HFFc6 (cell line): ENCODE measurements at places on chromosomes 7 and 10. TPM values are rescaled to one million over a fixed set of nuclear protein-coding genes. Genes with fewer than 3 reads are reported as not detected.

DNA sequence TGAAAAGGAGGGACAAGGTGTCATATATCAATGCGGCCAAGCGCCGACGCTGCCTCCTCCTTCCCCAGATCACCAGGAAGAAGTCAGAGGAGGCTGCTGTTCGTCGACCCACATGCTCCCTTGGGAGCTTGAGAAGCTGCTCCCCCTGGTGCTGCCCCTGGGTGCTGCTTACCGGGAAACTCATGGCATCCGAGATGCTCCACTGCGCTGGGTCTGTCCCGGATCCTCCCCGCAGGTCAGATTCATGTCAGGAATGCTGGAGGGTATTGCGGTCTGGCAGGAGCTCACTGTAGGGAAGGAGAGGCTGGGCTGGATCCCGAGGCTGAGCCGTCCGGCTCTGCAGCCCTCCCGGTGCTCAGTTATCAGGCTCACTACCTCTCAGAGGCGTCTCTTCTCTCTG, 123.7 kb upstream of the FAM20C start:
- no peak for DNase-seq

GRCh38 chr7:37354656-37355131, 94.0 kb downstream of the ELMO1 start:
- DNase-seq: no peak

DNA sequence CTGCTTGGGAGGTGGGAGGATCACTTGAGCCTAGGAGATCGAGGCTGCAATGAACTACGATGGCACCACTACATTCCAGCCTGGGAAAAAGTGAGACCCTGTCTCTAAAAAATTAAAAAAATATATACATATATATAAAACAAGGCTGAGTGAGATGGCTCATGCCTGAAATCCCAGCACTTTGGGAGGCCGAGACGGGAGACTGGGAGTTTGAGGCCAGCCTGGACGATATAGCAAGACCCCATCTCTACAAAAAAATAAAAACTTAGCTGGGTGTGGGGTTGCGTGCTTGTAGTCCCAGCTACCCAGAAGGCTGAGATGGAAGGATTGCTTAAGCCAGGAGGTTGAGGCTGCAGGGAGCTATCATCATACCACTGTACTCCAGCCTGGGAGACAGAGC, 87.6 kb downstream of the CARD11 start:
- no peak for DNase-seq

DNA sequence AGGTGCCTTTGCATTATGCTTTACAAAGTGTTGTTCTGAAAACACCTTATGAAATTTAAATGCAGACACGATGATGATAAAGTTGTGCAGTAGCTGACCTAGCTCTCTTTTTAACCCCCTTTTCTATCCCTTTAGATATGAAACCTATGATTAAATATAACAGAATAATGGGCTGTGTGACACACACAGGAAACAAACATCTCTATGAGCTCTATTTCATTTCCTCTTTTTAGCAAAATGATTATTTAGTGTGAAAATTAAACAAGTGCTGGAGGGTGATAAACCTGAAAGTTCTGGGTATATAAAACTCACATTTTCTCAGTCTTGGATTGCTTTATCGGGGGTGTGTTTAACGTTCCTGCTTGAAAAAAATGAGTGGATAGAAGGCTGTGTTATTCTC, 1310.5 kb upstream of the CELF2 start:
- no peak for DNase-seq

FAM221A gene
- total RNA-seq: not detected in 3 replicates

DNA sequence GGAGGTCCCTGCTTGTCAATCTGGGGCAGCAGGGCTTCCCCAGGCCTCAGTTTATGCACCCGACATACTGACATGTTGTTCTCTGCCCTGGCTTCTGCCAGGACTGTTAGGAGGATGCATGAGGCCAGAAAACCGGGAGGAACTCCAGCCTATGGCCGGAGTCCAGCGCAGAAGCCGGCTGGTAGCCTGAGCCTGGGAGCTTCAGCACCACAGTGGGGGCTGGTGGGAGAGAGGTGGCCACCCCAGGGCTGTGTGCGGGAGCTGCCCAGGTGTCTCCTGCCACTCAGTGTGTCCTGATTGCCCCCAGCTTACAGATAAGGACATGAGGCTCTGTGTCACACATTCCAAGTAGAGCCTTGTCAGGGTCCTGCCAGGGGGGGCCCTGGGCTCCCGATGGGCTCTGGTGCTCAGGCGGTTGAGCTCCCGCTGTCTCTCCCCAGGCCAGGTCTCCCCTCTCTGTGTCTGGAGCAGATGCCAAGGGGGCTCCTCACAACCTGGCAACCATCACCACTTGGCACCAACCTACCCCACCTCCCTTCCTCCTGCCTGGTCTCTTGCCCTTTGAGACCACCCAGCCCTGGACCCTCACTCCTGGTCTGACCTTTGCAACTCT, 32.3 kb downstream of the PPIF start:
- DNase-seq: no peak

GRCh38 chr7:92255308-92255707, 9.5 kb downstream of the ANKIB1 start:
- DNase-seq: peak; percentile 84

- no peak for DNase-seq
These were observed 115.5 kb upstream of the AFAP1L2 start for GRCh38 chr10:114519756-114520293.

OR6B1 gene
- total RNA-seq: not detected in 3 replicates

DNA sequence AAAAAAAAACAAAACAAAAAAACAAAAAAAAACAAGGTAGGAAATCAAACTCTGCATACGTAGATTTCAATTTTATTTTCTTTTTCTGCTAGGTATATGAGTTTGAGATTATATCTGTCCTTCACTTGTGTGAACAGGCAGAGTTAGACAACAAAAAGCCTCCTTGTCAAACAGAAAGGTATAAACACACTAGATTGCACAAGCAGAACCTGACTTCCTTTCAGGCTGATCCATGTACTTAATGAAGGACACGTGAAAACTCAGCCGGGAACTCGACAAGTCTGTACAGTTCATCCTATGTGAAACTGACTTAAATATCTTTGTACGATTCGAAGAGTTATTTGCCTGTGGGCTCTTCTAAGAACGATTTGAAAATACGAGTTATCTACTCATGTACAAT, 254.1 kb downstream of the ARL4A start:
- no peak for DNase-seq

FAM13C gene
- not detected in 3 replicates for total RNA-seq

DNA sequence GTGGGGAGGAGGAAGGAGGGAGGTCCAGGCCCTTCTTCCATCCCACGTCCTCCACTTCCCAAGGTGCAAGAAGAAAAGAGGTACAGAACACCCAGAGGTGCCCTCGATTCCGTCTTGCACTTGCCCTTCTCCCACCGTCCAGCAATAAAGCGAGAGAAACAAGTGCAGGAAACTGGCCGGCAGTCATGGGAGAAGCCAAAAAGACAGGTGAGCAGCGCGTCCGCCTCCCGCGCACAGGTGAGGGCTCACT, 1.3 kb downstream of the C10orf95 start:
- no peak for DNase-seq

GRCh38 chr10:26391701-26392695, 46.1 kb upstream of the APBB1IP start:
- no peak for DNase-seq

TMEM213 gene
- not detected in 3 replicates for total RNA-seq

TMEM26 gene
- not detected in 3 replicates for total RNA-seq

- DNase-seq: no peak
These were observed 48.2 kb upstream of the NPTX2 start for GRCh38 chr7:98568891-98569290.

DNA sequence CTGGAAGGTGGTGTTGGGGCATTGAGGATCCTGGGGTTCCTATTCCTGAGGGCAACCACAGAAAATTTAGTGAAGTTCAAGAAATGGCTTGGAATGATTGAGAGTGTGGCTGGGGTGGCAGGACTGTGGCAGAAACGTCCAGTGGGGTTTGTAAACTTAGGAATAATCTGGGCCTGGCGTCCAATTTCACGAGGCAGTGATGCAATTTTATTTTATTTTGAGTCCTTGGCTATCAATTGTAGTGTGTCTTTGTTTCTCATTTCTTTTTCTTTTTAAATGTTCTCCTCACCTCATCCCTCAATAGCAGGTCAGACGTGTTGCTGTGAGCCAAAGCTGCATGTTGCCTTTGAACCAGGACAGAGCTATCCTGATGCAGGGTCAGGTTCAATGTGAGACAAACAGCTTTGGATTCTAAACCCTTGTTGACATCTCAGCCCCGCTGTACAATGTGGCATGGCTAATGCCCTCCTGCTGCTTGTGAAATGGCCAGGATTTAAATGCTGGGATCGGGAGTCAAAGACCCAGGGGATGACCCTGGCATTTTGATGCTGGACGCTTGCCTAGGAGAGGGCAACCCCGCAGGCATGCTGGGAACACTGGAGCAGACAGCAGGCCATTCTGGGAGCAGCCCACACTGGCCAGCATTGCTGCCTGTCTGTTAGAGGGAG, 64.8 kb downstream of the RBM20 start:
- DNase-seq: no peak

GRCh38 chr10:103932971-103933370, 15.0 kb upstream of the STN1 start:
- DNase-seq: no peak

DNA sequence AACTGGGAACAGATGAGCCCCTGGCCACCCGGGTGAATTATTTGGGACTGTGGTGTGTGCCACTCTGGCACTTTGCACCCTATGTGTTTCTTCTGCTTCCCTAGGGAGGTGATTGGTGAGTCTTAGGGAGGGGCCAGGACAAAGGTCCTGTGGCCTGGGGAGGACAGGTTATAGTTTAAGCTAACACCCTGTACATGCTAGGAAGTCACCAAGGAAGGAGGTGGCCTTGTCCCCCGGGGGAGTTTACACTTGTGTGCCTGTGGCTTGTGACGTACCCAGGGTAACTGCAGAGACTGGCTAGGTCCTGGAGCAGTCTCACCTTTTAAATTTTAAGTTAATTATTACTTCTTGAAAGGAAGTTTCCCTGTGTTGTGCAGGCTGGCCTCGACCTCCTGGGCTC, 196.2 kb downstream of the BAMBI start:
- DNase-seq: no peak

DNA sequence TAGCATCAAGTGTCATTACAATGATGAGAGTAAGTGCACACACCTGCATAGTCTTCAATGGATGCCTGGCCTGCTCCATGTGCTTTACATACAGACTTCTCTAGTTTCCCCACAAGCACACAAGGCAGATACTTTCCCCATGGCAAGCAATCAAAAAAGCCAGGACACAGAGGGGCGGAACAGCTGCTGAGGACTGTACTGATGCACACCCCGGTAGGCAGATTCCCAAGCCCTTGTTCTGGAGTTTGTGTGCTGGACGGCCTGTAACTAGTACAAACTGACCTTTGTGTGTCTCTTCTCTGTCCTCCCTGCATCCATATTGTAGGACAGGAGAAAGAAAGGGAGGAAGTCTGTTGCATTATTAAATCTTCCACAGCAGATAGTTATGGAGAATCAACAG, 25.8 kb downstream of the UBE2D4 start:
- DNase-seq: no peak

DNA sequence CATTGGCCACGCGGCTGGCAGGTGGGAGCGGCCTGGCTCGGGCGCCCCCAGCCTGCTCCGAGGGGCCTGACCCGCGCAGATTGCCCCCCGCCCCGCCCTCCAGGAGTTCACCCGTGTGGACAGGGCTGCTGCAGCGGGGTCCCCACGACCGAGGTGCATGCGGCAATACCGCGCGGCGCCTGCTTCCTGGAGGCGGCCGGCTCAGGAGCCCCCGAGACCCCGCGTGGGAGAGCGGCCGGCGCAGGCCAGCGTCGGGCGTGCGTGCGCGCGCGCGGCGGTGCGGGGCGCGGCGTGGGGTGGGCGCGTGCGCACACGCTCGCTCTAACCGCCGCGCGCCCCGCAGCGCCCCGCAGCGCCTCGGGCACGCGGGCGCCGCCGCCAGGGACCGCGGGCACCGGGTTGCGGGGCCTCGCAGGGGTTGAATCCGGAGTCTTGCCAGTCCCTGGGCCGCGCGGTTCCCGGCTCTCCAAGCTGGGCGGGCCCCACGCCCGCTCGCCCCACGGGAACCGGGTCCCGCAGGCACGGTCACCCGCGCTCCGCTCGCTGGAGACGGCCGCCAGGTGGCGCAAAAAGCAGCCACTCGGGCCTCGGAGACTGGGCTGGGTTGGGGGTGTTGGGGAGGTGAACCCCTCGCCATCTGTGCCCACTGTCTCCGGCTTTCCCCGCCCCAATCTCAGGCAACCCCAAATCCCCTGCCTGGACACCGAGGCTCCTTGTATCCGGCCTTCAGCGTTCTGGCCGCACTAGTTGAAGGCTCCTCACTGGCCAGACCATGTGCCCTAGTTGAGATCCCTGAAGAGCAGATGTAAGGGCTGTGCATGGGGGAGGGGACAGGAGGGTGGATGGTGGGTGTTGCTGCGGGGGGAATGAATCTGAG, 1.3 kb upstream of the ACHE start:
- no peak for DNase-seq

DNA sequence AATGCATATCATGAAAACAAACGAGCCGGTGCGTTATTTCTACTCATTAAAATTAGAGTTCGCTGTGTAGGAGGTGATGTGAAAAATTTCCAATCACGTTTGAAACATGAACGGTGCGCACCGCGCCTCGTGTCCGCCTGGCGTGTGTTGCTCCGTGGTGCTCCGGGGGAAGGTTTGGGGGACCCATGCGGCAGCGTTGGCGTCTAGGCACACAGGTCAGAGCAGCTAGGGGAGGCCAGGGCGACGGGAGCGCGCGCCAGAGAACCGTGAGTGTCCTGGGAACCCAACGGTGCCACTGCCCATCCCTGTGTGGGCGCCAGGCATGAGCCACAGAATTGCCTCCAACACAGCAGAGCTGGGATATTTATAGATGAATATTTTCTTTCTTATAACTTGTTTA, 70.6 kb upstream of the ADARB2 start:
- DNase-seq: no peak

- DNase-seq: no peak
These were observed 156.8 kb downstream of the FRMD4A start for GRCh38 chr10:14173706-14174594.

DNA sequence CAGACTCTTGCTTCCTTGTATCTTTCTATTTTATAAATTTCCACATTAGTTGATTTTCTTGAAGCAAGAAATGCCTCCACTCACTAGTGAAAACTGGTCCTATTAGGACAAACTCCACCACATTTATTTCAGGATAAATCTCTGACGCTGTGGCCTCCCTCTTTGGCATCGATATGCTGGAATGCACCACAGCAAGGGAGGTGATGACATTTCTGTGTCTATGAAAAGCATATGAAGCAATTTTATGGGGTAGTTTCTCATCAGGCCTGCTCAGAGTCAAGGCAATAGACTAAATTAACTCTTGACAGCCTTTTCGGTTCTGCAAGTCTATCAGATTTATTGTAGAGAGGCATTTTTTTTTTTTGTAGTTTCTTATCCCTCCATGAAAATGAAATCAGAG, 304.4 kb downstream of the ZEB1 start:
- peak; percentile 58 for DNase-seq

- peak; percentile 76 for DNase-seq
These were observed 14.4 kb upstream of the RBM20 start for GRCh38 chr10:110629680-110630191.

DNA sequence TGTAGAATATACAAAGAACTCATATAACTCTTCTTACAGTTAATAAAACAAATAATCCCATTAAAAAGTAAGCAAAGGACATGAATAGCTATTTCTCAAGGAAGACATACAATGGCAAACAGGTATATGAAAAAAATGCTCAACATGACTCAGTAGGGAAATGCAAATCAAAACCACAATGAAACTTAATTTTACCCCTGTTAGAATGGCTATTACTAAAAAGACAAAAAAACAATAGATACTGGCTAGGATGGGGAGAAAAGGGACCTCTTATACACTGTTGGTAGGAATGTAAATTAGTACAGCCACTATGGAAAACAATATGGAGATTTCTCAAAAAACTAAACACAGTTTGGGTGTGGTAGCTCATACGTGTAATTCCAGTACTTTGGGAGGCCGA, 37.8 kb downstream of the HERPUD2 start:
- DNase-seq: no peak
